Adrenal gland (tissue), 19 donors: ENCODE measurements at places on chromosomes 3 and 15. TPM values are rescaled to one million over a fixed set of nuclear protein-coding genes. Genes with fewer than 3 reads are reported as not detected.

DNA sequence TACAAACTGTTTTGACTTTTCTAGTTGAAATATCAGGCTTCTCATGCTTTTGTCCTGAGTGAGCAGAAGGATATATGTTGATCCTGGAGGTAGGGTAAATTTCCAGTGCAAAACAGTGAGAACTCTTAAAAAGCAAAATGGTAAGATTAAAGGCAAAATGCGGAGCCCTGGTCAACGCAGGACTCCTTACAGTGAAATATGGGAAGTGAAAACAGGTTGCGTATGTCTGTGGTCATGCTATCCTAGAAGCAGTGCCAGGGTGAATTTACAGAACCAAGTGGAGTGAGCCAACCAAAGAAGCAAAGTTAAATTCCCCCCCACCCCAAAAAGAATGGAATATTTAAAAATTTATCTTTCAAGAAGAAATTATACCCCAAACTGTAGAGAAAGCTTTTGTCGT is 256.4 kb downstream of the NR2F2 start:
- H3K4me1 ChIP-seq: no peaks in the 10 kb centered on the region
- H3K36me3 ChIP-seq: no peaks in the 10 kb centered on the region
- DNase-seq: no peak
- H3K4me3 ChIP-seq: no peak overlapping the region
- H3K27ac ChIP-seq: no peak overlapping the region

DNA sequence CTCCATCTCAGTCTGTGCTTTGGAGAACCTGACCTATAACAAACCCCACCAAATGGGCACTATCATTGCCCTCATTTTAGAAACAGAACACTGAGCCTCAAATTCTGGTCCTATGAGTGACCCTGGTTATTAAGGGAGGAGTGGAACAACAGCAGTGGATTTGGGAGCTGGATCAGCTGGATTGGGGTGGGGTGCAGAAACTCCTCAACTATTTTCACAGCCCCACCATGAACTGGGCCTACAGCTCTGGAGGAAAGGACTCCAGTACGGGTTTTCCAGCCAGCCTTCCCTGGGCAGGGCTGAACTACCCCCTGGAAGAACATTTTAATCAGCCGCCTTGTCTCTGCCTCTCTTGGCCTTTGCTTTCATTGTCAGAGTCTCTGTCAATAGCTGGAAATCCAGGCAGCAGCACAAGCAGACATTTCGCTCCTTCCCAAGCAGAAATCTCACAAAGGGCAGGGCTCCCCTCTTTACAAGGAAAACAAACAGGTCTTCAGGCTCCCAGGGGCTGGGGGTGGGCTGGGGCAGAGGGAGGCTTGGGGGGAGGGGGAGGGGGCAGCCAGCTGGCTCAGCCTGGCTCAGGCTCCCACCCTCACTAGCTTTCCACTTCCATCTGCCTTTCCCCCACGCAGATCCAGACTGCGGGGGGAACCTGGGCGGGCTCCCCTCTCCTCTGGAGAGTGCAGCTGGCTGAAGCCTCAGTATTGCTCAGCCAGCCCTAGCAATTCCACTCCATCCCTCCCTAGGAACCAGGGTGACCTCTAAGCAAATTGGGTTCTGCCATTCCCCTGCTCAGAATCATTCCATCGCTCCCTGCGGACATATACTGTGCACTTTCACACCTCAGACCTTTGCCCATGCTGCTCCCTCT is 13.7 kb upstream of the TLE3 start:
- H3K27me3 ChIP-seq: no peaks in the 10 kb centered on the region
- peaks cover 8% of the 10 kb centered on the region for H3K4me1 ChIP-seq
- H3K36me3 ChIP-seq: no peaks in the 10 kb centered on the region
- DNase-seq: peak; percentile 83
- H3K27ac ChIP-seq: peak overlapping the region; percentile 48

- no peaks in the 10 kb centered on the region for H3K4me1 ChIP-seq
- DNase-seq: no peak
- H3K27me3 ChIP-seq: no peaks in the 10 kb centered on the region
- H3K36me3 ChIP-seq: peaks cover 7% of the 10 kb centered on the region
- no peak overlapping the region for H3K27ac ChIP-seq
Observed at GRCh38 chr3:37730383-37730782, 131.3 kb upstream of the CTDSPL start.

DNA sequence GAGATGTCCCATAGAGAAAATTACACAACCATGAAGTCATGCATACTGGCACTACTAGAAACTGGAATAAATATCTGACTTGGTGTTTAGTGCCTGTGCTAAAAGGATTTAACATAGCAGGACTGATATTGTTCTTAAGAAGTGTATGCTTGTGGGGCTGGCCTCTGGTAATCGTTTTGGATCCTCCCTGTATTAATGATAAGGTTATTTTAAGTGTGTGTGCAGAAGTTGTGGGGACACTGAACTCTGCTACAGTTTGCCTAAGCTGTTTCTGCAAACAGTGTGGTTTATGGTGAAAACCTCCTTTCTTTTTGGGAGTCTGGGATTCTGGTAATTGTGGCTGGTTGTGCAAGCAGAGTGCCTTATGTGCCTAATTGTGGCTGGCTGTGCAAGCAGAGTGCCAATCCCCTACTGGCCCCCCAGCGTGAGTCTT is 120.8 kb downstream of the CLASP2 start:
- no peaks in the 10 kb centered on the region for H3K4me1 ChIP-seq
- no peaks in the 10 kb centered on the region for H3K27me3 ChIP-seq
- no peaks in the 10 kb centered on the region for H3K36me3 ChIP-seq
- H3K27ac ChIP-seq: no peak overlapping the region
- H3K4me3 ChIP-seq: no peak overlapping the region

DNA sequence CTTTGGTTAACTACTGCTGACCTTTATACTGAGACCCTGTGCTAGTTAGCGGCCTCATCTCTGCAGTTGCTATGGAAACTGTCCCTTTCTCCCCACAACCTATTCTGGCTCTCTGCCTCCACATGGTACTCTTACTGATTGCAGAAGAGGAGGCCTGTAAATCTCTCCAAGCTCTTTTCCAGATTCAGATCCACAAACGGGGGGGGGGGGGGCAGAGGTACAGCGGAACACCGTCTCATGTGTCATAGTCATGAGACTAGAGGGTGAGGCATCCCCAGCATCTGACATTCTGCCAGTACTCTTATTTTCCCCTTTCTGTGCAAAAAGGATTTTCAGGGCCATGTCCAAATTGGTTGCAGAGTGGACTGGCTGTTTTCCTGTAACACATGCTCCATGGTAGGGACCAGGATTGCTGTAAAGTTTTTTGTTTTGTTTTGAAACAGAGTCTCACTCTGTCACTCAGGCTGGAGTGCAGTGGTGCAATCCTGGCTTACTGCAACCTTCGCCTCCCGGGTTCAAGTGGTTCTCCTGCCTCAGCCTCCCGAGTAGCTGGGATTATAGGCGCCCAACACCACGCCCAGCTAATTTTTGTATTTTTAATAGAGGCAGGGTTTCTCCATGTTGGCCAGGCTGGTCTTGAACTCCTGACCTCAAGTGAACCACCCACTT is 8.3 kb upstream of the MAP1A start:
- peaks cover 19% of the 10 kb centered on the region for H3K4me1 ChIP-seq
- no peak overlapping the region for H3K4me3 ChIP-seq
- H3K36me3 ChIP-seq: no peaks in the 10 kb centered on the region
- DNase-seq: peak; percentile 51
- no peaks in the 10 kb centered on the region for H3K27me3 ChIP-seq

PRTG gene
- total RNA-seq: 2.5 TPM
